ENCODE measurements at places on chromosomes 3 and 15.

DNA sequence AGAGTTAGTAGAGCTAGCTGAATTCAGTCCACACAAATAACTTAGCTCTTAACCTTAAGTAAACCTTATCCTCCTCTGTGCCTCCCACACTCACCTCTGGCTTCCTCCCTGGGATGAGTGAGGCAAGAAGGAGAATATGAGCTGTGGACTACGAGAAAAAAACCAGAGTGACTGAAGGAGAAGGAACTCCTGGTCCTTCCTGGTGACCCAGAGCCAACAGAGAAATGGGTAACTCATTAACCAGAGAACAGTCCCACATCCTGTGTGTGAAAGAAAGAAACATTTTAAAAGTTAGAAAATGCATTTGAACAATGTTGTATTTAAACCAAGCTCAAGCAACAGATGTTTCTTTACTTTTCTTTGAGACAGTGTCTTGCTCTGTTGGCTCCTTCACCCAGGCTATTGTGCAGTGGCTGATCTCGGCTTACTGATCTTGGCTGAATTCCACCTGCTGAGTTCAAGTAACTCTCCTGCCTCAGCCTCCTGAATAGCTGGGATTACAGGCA lies 27.5 kb upstream of the FAM81A start:
- no peak for DNase-seq

DNA sequence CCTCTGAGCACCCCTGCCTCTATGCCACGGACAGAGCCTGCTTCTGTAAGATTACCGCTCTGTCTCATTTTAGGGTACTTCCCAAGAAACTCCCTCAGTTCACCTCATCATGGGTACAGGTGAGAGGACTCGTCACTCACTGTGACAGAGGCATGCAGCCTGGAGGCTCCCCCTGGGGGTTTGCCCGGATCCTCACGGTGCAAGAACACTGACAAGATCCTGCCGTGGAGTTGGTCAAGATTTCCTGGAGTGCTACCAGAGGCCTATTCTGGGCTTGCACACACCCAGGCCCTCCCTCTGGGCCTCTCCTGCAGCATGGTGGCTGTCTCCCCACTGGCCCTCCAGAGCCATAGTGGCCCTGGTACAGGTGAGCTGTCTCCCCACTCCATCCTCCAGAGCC lies 103.1 kb upstream of the TNIK start:
- no peak for DNase-seq

- DNase-seq, result no peak
Measured at GRCh38 chr3:33117461-33117860, 3.6 kb downstream of the CRTAP start.

- DNase-seq, result no peak
Measured at GRCh38 chr3:177787279-177788041, 590.2 kb upstream of the TBL1XR1 start.

DNA sequence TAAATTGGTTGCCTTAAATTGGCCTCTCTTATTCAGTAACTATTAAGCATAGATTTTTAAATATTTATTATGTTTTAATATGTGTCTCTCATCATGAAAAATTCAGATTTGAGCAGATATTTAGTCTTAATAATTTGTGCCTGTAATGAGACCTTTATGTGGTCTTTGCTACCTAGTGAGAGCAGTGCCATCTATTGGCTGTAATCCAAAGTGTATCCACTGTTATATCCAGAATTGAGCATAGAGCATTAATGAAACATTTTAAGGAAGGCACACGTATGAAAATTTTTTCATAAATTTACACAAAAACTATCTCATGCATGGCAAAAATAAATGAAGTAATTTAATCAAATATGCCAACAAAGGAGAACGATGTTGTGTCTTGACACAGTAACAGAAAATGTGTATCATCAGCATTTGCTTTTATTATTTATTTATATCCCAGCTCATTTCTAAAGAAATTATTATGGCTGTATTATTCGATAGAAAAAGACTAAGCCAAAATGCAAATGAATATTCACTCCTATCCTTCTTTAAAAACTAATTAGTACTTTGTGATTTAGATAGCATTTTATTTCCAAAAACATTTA lies 203.5 kb downstream of the RSRC1 start:
- no peak for DNase-seq

All from cortex of kidney (tissue), 1 donor.